ENCODE measurements at places on chromosomes 5 and 9.

- no peak for DNase-seq
Observed at GRCh38 chr9:13552606-13553215, 273.2 kb upstream of the MPDZ start.

DNA sequence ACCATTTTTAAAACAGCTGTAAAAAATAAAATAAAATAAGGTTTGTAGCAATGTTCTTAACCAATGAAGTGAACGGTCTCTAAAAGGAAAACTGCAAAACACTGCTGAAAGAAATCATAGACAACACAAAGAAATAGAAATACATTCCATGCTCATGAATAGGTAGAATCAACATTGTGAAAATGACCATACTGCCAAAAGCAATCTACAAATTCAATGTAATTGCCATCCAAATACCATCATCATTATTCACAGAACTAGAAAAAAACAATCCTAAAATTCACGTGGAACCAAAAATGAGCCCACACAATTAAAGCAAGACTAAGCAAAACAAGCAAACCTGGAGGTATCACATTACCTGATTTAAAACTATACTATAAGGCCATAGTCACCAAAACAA lies 67.6 kb upstream of the RGMB start:
- DNase-seq: peak; percentile 49

DNA sequence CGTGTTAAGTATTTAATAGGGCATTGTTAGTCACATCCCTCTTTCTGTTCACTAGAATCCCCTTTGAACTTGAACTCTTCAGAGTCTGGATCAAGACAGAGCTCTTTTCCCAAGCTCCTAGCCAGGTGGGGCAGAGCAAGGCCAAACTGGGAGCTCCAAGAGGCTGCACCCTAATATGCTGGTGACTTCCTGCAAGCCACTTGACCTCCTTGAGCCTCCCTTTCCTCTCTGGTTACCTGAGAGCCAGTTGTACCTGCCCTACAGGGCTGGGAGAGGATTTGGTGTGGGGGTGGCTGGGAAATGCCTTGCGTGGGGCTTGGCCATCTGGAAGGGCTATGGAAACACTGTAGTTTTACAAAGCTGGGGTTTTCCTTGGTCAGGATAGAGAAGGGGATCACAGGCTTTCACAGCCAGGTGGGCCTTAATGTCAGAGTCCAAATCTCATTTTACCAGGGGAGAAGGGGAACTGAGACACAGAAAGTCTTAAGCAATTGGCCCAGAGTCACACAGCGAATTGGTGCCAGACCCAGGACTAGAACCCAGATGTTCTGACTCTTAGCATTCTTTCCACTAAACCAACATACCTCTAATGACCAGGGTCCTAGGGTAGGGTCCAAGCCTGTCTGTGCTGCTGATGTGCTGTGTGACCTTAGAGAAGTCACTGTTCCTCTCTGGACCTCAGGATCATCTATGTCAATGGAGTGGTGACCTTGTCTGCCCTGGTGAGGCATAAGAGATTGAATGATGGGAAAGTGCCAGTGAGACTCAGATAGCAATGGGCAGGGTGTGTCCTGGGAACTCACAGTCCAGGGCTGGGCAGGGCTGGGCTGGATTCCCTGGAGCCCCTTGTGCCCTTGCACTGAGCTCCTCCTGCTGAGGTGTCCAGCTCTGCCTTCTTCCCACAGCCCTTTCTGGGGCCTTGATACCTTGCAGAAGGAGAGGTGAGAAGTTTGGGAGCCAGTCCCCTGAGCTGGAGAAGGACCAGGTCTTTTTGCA lies 35.8 kb downstream of the GSN start:
- no peak for DNase-seq

GRCh38 chr9:21144603-21145002 lies 3.0 kb upstream of the IFNW1 start:
- no peak for DNase-seq

GRCh38 chr5:159923008-159923407 lies 6.7 kb downstream of the ADRA1B start:
- no peak for DNase-seq

DNA sequence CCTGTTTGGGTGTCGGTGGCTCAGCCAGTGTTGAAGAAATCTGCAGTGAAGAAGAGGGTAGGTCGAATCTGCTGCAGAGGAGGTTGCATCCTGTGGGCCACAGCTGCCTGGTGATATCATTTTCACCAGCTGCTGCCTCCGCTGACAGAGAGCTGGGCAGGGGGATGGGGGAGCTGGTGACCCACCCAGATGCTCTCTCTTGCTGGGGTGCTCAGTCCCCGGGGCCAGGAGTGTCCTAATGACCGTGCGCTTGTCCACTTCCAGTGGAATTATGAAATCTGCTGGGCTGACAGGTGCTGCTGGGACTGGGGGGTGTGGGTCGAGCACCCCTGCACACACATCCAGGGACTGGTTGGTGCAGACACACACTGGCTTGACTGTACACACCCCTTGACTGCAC lies 83.2 kb upstream of the IRX4 start:
- no peak for DNase-seq

DNA sequence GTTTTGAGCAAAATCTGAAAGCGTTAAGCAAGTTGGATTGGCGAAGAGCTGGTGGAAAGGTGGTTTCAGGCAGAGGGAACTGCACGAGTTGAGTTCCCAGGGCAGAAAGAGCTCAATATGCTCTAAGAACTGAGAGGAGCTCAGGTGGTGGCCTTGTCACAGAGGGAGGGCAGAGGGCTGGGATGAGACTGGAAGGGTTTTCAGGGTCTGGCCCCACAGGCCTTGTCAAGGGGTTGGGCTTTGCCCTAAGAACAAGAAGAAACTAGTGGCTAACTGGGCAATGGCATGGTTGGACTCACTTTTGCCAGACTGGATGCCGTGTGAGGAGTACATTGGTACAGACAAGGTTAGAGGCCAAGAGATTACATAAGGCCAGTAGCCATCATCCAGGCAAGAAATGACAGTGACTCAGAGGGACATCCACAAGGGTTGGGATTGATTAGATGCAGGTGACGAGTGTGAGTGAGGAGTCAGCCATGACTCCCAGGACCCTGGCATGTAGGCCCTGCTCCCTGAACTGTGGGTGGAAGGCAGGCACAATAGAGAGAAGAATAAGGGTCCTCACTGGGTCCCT lies 75.1 kb upstream of the SMIM23 start:
- DNase-seq: no peak

DNA sequence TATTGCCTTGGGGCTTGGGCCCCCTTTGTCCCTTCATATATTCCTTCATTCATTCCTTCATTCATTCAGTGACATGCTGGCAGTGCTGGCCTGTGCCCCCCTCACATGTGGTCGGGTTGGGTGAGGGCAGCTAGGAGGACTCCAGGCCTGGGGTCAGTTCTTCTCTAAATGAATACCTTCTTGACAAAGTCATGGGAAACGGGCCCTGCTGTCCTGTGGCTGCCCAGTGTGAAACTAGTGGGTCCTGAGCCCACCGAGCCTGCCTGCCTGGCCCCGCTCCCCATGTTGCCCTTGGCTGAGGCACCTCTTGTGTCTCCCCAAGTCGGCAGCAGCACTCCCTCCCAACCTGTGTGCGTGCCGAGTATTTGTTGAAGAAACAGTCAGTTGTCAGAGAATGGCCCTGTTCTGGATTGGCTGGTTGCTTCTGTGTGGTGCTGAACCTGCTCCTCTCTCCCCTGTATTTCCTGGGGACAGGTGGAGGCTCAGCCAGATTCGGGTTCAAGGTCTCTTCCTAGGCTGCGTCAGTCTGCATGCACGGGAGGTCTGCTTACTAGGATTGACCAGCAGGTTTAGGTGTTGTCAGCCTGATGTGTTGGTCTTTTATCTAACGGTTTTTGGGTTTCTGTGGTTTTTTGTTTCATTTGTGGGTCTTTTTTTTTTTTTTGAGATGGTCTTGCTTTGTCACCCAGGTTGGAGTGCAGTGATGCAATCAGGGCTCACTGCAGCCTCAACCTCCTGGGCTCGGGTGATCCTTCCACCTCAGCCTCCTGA lies 3.0 kb upstream of the CEL start:
- no peak for DNase-seq

DNA sequence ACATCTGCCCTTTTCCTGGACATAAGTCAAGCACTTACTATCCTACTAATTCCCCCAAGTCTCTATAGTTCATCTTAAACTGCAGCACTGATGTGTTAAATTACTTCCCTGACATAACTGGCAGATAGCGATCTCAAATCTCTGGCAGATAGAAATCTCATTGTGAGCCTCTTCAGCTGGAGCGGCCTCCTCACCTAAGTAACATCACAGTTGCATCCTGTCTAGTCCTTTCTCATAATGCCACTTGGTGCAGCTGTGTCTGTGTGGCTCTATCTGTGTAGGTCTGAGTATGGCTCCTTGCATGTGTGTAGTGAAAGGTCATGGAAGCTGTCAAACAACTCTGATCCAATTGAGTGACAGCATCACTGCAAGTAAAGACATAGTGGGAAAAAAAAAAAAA lies 53.6 kb upstream of the FST start:
- DNase-seq: no peak

- no peak for DNase-seq
Observed at GRCh38 chr5:31598640-31599611, 40.0 kb upstream of the PDZD2 start.

DNA sequence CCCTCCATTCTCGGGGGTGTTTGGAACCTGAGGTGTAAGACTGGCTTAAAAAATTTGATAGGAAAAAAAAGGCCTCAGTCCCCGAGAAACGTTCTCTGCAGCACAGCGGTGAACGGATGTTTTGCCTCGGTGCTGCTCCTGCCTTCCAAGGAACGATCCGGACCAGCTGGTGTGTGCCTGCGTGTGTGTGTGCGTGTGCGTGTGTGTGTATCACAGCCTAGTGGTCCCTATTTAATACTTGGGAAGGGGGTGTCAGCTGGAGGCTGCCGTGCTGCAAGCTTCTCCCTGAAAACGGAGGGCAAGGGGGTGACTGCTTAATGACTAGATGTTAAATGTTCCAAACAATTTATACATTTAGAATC lies 76.9 kb downstream of the LHX2 start:
- no peak for DNase-seq

GRCh38 chr9:104858846-104859245 lies 69.1 kb downstream of the ABCA1 start:
- peak; percentile 25 for DNase-seq

DNA sequence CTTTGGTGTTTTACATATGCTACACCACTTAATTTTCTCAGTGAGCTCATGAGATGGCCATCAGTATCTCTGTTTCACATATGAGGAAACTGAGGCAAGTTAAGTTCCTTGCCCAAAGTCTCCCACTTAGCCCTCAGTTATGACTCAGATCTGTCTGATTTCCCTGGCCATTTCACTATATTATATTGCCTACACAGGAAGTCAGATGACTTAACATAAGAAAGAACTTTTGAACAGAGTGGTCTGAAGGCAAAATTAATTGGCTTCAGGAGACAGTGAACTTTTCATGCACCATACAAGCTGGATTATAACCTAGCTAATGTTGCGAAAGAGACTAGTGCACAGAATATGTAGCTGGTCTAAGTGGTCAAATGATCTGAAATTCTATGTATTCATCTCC lies 221.6 kb downstream of the NFIB start:
- DNase-seq: no peak

- DNase-seq: no peak
Observed at GRCh38 chr5:88693071-88693932, 189.7 kb downstream of the MEF2C start.

GRCh38 chr9:114580609-114581193 lies 6.9 kb upstream of the ATP6V1G1 start:
- no peak for DNase-seq

- no peak for DNase-seq
Observed at GRCh38 chr5:147832541-147832940, 1.1 kb upstream of the SPINK1 start.

DNA sequence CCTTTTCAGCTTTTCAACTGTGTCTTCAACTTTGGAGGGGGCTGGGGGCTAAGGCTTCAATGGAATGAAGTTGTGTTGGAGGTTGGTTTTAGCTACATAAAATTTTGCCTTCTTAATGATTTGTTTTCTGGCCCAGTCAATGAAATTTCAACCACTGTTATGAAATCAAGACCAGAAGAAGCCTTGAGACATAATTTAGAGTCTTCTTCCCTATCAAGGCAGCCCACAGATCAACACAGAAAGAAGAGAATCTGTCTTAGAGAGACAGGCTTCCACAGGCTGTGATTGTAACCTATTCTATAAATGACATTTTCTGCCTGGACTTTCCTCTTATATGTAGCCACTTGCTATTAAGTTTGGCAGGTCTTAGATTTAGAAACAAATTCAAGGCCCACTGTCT lies 46.5 kb upstream of the ZSWIM6 start:
- DNase-seq: no peak

GRCh38 chr5:132251220-132251725 lies 6.2 kb upstream of the PDLIM4 start:
- DNase-seq: peak; percentile 37

DNA sequence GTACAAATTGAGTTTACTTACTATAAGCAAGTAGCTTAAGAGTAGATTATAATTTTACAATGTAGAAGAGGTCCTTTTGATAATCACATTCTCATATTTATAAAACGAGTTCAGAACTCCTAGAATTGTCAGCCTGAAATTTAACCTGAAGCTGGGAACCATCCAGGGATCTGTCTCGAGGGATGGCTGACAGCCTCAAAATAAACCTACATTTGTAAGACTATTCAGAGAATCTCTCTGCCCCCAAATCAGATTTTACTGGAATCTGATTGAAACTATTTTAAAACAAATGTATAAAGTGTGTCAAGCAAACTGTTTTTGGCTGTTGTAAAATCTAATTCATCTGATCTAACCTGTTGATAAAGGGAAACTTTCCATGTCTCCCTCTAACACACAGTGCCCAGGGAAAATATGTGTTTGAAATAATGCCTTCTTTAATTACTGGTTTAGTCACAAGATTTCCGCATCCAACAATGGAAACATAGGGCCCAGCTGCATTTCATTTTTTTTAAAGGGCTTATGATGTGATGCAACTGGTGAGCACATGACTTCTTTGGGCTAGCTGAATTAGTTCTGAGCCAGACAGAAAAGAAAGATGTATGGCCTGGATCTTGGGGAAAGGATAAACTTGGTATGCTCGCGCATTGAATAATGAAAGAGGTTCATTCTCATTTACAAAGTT lies 30.3 kb downstream of the SLC25A46 start:
- DNase-seq: peak; percentile 83

- no peak for DNase-seq
Observed at GRCh38 chr9:117596678-117597077, 107.5 kb upstream of the TLR4 start.

DNA sequence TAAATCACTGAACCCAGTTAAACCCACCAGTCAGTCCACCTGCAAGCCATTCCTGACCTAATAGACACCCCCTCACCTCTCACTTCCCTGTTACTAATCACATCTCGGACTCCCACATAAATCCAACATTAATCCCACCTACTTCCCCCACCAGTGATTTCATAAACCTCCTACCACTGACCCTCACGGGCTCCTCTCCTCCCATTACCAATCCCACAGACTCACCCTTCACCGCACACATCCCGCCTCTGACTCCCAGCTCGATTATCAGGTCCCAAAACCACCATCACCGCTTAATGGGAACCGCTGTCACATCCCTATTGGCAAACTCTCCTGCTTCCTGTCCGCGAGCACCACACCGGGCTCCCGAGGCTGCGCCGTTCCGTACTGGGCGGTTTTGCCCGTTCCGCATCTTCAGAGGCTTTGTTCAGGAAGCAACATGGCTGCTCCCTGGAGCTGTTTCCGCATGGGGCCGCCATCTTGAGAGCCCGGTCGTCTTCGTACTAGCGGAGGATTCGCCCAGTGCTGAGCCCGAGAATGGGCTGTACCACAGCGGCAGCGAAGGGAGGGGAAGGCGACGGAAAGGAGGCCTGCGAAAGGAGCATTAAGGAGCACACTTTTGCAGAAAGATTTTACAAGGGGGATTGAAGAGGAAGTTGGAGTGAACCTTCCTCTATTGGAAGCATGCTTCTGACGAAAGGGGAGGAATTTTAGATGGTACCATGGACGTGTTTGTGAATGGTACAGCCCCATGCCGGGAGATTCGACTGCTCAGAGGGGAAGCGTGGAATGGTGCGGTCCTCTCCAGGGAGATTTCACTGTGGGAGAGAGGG lies at the start of gene ZNF300:
Gene ZNF300 (minus strand): TSS at position 502 of the 833 bp plus-strand sequence. CDS start 1,825 bp downstream, outside the sequence.
- peak; percentile 93 for DNase-seq
